ENCODE measurements at places on chromosomes 13 and 19. TPM values are rescaled to one million over a fixed set of nuclear protein-coding genes. Genes with fewer than 3 reads are reported as not detected.
A peak's percentile ranks its signal among the peaks of the same experiment; 100 is the strongest.

DNA sequence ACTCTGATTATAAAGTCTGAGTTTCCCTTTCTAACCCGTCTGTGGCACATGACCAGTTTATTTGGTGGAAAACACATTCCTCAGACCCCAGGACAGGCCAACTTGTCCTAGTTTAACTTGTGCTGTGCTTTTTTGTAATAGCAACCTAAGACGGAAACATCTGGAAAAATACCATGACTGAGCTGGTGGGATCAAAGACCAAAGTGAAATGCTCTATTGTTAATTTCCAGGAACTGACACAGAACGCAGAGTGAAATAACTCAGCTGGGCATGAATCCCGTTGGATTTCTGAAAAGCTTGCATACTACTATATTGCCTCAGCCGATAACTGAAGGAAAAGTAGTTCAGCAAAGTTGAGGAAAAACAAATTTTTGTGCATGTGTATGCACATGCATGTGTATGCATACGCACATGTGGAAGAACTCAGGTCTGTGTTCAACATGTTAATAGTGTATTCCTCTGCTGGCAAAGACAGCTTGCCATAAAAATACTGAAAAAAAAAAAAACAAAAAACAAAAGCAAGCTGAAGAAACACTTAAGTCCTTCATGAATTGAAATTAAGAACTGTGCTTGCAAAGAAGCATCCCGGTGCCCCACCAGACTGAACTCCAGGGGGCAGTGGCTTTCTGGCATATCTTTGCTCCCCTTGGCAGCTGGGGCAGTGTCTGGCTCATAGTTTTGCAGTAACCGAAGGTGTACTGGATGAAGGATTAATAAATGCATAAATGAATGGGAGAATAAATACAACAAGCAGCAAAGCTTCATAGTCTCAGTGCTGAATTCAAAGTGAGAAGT, 187.8 kb downstream of the LHFPL6 start:
- H3K27ac ChIP-seq = no peak overlapping the region
- no peaks in the 10 kb centered on the region for H3K4me1 ChIP-seq
- peaks cover 28% of the 10 kb centered on the region for H3K27me3 ChIP-seq
- no peak overlapping the region for H3K4me3 ChIP-seq
- no peak for DNase-seq

GRCh38 chr13:82220641-82221040, 1661.6 kb downstream of the SLITRK1 start:
- H3K27me3 ChIP-seq = no peaks in the 10 kb centered on the region
- H3K36me3 ChIP-seq = no peaks in the 10 kb centered on the region
- no peak overlapping the region for H3K4me3 ChIP-seq
- no peak overlapping the region for H3K27ac ChIP-seq
- H3K4me1 ChIP-seq = no peaks in the 10 kb centered on the region

GRCh38 chr19:46868025-46868802, 7.4 kb downstream of the ARHGAP35 start:
- H3K4me1 ChIP-seq = peaks cover 37% of the 10 kb centered on the region
- H3K27me3 ChIP-seq = no peaks in the 10 kb centered on the region
- no peak for DNase-seq
- H3K4me3 ChIP-seq = no peak overlapping the region

DNA sequence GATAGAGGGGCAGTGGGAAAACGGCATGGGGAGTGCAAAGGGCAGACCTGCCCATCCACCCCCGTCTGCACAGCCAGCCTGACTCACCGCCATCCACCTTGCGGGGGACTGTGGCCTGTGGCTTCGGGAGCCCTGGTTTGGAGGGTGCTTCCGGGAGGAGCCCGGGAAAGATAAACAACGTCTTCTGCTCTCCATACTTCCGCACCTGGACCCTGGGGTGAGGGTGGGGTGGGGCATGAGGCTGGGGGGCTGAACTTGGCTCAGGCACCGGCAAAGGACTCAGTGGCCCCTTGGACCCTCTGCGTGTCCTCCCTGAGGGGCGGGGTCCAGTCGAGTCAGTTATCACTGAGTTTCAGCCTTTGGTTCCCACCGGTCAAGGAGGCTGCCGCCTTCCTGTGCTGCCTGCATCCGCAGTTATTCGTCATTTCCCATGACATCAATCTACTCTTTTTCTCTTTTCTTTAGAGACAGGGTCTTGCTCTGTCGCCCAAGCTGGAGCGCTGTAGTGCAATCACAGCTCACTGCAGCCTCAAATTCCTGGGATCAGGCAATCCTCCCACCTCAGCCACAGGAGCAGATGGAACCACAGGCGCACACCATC, 3.2 kb downstream of the GPR108 start:
- DNase-seq = no peak
- H3K36me3 ChIP-seq = peaks cover 16% of the 10 kb centered on the region
- H3K27me3 ChIP-seq = no peaks in the 10 kb centered on the region
- H3K27ac ChIP-seq = no peak overlapping the region

DNA sequence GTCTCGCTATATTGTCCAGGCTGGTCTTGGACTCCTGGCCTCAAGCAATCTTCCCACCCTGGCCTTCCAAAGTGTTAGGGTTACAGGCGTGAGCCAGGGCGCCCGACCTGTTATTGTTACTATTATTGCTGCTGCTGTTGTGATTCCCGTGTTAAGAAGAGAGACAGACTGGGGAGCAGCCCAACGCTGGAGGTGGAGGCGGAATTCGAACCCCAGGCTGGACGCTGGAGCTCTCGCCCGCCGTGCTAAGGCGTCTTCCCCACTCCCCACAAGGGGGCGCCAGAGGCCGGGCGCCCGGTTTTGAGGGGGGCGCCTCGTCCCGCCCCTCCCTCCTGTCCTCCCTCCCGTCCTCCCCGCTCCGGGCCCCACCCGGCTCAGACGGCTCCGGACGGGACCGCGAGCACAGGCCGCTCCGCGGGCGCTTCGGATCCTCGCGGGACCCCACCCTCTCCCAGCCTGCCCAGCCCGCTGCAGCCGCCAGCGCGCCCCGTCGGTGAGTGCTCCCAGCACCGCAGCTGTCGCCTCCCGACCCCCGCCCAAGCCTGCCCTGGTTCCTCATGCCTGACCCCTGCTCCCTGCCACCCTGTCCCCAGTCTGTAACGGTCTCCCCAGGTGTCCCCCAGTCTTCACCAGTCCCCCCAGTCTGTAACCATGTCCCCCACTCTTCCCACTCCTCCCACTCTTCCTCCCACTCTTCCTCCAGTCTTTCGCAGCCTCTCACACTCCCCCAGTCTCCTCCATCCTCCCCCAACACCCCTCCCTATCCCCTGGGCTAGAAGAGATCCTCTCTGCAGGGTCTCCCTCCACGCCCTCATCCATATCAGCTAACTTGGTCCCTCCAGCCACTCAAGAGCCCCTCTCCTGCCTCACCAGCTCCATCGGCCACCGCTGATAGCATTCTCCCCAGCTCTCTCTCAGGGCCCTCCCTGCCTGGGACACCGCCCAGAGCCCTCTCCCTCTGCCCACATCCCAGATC, at the start of gene EHD2:
Gene EHD2, plus strand, starts transcription at position 377 of the 976 bp plus-strand sequence. CDS start 3,191 bp downstream, outside the sequence.
- DNase-seq = peak; percentile 57
- H3K4me3 ChIP-seq = no peak within 1 kb of the TSS
- H3K27ac ChIP-seq = no peak within 1 kb of the TSS
- H3K36me3 ChIP-seq = peaks cover 4% of the 10 kb centered on the region

- DNase-seq = peak; percentile 90
- peak overlapping the region; percentile 99 for H3K27ac ChIP-seq
- H3K4me1 ChIP-seq = peaks cover 33% of the 10 kb centered on the region
- peak overlapping the region; percentile 60 for H3K4me3 ChIP-seq
These were observed 4.9 kb upstream of the LYPD3 start for GRCh38 chr19:43470288-43470687.

DNA sequence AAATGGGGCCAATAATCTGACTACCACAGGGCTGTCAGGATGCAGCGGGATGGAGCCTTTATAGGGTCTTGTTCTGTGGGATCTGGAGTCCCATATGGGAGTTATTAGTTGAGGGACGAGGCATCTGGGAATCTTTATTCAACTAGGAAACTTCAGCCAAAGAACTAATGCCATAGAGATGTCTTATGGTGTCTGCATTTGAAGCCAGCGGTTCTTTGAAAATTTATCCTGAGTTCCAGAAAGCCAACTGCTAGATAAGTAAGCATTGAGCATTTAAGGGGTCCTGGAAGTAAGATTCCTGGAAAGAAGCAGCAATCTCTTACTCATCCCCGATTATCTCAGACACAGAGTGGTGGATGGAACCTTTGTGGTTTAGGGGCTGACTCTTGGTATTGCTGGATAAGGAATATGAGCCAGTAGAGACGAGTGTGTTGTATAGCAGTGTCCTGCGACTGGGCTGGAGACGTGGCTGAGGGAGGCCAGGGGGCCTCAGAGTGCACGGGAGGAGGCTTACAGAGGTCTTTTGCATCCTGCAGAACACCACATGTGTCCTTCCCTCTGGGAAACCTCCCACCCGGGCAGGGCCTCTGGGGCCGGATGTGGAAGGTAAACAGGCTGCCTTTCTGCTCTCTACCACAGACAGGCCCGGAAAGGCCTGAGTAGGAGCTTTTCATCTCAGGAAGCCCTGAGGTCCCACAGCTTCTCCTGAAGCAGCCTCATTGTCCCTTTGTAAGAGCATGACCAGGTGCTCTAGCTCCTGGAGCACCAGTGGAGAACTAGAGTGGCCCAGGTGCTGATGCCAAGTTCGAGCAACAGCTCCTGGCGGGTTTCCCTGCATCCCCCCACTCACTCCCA, 28.8 kb downstream of the ACTN4 start:
- no peak for DNase-seq
- H3K27me3 ChIP-seq = peaks cover 20% of the 10 kb centered on the region
- H3K27ac ChIP-seq = no peak overlapping the region
- H3K4me1 ChIP-seq = peaks cover 83% of the 10 kb centered on the region

DNA sequence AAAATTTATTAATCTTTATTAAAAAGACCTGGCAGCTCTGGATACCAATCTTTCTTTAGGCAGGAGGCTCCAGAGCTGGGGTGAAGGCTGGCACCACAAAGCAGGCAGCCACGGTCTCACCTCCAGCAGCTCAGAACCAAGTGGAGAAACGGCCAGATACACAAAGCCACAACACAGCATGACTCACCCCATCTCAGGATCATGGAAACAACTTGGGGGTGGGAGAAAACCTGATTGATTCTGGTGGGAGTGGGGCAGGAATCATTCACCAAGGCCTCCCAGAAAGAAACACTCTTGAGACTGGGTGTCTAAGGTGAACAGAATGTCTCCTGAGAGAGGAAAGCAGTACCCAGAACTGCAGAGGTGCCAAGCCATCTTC, 64.2 kb downstream of the CRYL1 start:
- H3K27ac ChIP-seq = no peak overlapping the region
- peaks cover 21% of the 10 kb centered on the region for H3K4me1 ChIP-seq
- no peaks in the 10 kb centered on the region for H3K27me3 ChIP-seq
- no peak for DNase-seq
- no peak overlapping the region for H3K4me3 ChIP-seq

DNA sequence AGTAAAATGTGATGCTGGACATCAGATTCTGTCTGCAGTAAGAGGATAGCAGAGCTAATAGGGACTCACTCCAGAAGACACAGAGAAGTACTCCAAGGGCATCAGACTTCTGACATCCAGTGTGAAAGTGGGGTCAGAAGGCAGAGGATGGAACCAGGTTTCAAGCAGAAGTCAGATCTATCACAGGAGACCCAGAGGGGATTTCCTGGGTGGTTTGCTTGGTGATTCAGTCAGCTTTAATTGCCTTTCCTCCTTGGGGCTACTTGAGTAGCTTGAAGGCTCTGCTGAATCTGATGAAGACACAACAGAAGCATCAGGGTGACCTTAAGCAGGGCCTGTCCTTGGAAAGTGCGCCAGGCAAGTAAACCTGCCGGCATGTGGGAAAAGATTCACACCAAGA, 300.6 kb downstream of the COG6 start:
- H3K27me3 ChIP-seq = no peaks in the 10 kb centered on the region
- H3K36me3 ChIP-seq = no peaks in the 10 kb centered on the region
- peak overlapping the region; percentile 17 for H3K4me3 ChIP-seq
- peak; percentile 18 for DNase-seq

GRCh38 chr19:42250666-42251531, 4.0 kb downstream of the ERF start:
- H3K27ac ChIP-seq = peak overlapping the region; percentile 77
- peak overlapping the region; percentile 44 for H3K4me3 ChIP-seq
- peak; percentile 15 for DNase-seq
- H3K4me1 ChIP-seq = peaks cover 46% of the 10 kb centered on the region
- no peaks in the 10 kb centered on the region for H3K27me3 ChIP-seq

- H3K27ac ChIP-seq = no peak overlapping the region
- no peaks in the 10 kb centered on the region for H3K36me3 ChIP-seq
- no peaks in the 10 kb centered on the region for H3K27me3 ChIP-seq
These were observed 33.2 kb downstream of the KCTD12 start for GRCh38 chr13:76852986-76853385.

DNA sequence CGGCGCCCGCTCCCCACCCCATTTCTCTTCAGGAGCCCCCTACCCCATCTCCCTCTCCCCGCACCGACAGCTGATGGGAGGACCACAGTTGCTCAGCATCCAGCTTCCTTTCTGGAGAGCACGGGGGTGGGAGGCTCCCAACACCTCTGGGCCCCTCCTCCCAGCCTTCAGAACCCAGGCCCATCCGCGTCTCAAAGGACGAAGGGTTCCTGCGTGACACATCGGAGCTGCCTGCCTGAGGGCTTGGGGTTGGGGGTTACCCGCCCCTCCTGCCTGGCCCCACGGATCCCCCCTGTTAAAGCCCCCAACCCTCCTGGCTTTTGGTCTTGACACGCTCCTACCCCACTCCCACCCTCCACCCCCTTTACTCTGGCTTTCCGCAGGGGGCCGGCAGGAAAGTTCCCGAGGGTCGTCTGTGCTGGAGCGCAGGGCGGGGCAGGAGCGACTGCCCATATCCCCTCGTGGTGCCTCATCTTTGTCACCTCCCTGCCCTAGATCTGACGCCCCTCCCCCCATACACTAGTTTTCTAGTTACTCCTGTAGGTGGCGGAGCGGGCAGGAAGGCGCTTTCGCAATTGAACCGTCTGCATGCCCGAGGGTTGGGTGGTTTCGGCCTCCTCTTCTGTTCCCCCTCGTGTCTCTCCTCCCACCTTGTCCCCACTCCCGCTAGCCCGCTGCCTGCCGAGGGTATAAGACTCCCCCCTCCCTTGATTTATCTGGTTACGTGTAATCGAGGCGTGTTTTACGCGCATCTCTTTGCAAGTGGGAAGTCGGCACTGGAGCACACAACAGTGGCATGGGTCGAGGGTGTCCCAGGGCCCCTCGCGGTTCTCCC, 924 bp downstream of the TRAPPC5 start:
- peak overlapping the region; percentile 89 for H3K4me3 ChIP-seq
- H3K27me3 ChIP-seq = peaks cover 4% of the 10 kb centered on the region
- H3K4me1 ChIP-seq = peaks cover 49% of the 10 kb centered on the region
- peak overlapping the region; percentile 82 for H3K27ac ChIP-seq
- H3K36me3 ChIP-seq = peaks cover 22% of the 10 kb centered on the region

ZNF534 gene
- not detected for polyA plus RNA-seq

TTYH1 gene
- not detected for polyA plus RNA-seq

RFPL4AL1 gene
- polyA plus RNA-seq = not detected

SPRY2 gene
- 0.72 TPM for polyA plus RNA-seq

KISS1R gene
- 0.58 TPM for polyA plus RNA-seq

SMIM24 gene
- 0.43 TPM for polyA plus RNA-seq

RNF113B gene
- polyA plus RNA-seq = not detected
